ENCODE measurements at places on chromosomes 2 and 18. TPM values are rescaled to one million over a fixed set of nuclear protein-coding genes. Genes with fewer than 3 reads are reported as not detected.

- no peak for DNase-seq
These were observed 455.0 kb upstream of the TCF4 start for GRCh38 chr18:56042915-56043536.

DNA sequence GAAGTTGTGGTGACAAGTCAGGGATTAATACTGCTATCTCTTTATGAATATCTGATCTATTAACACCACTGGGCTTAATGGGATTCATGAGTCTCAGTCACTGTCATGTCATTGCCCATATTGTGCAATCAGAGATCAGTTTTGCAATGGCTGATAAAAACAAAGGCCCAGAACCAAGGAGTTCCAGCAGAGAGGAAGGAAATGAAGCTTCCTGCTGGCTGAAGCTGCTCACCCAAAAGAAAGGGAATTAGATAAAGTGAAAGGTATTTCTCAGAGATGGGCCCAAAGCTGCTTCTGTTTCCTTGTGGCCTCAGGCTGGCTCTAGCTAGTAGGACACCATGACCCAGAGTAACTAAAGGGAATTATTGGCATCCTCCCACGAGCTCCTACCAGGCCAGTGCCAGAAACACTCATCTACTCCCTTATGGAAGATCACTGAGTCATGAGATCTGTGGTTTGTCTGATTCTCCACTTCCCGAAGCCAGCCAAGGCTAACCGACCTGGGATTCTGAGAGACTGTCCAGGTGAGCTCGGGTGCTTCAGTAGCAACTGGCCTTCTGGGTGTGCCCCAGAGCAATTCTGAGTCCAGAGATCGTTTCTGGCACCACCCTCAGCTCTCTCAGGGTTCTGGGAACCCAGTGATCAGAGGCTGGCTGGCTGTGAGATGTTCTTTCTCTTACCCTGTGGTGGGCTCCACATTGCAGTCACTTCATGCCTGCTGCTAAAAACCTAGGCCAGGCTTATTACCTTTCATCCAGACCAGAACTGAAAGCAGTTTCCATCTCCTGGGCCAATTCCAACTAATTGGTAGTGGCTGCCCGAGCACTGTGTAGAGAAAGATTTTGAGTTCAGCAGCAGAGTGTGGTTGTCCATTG lies 129.5 kb upstream of the PELI1 start:
- peak; percentile 74 for DNase-seq

- DNase-seq = no peak
These were observed 3.6 kb upstream of the ST3GAL5 start for GRCh38 chr2:85892216-85892944.

GRCh38 chr2:121173112-121173511 lies 111.9 kb downstream of the TFCP2L1 start:
- DNase-seq = no peak

GRCh38 chr2:160408959-160409291 lies 84.7 kb downstream of the RBMS1 start:
- no peak for DNase-seq

DNA sequence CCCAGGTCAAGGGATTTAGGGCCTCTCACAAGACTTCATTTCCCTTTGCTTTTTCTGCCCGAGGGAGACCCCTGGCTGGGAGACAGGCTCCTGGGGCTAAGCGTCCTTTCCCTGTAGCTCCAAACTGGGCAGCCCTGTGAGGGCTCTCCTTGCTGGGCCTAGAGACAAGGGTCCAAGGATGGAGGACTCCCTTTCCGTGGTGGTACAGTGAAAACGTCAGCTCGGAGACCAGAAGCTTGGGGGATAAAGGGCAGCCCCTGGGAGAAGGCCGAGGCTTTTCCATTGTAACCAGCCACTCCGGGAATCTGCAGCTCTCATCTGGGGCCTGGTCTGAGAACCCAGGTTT lies 2.3 kb downstream of the SIX2 start:
- no peak for DNase-seq

Gene GBX2
- total RNA-seq = 0.51 TPM

Gene RBM45
- total RNA-seq = 17.8 TPM
